Stimulated activated naive CD8-positive, alpha-beta T cell treated with anti-CD3 and anti-CD28 coated beads, Interleukin-15, Interleukin-2, amounts not matched to agents 100 U/mL and 50 U/mL, for 24 hours (primary cell): ENCODE measurements at places on chromosomes 4 and X.

DNA sequence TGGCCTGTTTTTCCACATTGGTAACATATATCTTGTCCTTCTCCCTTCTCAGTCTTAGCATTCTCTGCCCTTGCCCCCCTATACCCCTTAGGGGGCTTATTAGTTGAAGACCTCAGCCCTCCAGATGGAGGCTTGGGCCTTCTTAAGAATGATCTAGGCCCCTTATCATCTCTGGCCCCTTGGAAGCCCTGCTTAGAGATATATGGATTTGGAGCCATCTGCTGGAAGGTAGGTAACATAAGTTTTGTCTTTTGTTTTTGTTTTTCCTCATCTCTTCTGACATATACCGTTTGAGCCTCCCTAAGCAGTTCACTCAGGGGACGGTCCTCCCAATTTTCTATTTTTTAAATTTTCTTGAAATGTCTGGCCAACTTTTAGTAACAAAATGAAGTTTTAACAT lies 48.3 kb upstream of the NAP1L2 start:
- DNase-seq, result no peak

DNA sequence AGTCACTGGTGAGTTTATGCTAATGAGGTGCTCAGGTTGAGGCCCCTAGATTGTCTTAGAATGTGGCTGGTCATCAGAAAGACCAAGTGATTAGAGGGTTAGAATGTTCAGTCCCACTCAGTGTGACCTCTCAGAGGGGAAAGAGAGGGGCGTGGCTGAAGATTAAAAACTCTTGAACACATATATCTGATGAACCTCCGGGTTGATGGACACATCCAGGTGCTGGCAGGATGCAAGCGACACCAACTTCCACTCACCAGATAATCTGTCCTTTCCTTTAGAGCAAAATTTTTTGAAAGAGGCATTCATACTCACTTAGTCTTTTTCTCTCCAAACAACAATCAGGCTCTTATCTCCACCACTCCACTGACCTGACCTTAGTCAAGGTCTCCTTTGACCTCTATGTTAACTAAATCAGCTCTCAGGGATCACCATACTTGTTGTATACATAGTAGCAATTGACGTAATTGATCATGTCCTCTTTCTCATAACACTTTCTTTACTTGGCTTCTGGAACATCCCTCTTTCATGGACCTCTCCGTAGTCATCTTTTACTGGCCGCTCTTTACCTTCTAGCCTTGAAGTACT lies 14.2 kb downstream of the FAM47E start:
- no peak for DNase-seq

DNA sequence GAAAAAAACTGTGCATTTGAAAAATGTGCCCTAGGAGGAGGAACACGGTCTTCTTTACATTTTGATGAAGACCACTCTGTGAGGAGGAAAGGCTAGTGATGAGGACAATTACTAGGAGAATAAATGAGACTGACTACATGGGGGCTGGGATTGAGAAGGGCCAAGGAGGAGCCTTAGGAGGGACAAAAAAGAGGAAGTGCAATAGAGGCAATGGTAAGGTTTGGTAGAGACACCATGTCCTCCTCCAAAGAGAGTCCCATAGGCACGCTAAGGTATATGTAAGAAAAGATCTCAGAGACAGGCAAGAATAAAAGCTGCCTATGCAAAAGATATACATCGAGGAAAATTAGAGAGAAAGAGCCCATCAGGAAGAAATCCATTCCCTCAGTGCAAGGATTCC lies 336.5 kb upstream of the SFRP2 start:
- DNase-seq, result no peak

GRCh38 chrX:140817943-140818342 lies 108.4 kb downstream of the LINC00632 start:
- no peak for DNase-seq

DNA sequence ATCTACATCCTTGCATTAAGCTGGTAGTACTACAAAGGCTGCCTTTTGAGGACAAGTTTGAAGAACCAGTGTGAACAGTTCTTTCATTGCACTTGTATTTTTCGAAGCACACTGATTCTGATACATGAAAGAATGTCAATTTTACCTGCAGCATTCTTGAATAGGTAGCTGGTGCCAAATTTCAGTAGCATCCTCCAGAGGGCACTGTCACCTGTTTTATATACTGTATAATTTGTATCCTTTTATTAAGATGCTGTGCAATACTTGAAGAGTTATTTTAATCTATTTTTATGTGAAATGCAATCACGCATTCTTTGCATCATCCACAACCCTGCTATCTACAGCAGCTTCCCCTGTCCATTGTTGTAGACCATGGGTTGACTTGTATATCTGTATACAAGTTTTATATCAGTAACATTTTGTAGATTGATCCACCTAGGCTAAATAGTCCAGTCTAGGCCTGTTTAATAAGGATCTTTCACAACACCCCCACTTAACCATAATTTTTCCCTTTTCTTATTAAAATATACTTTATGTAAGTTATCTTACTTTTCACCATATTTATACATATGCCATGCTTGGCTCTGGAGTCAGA lies 325.7 kb downstream of the PCDH7 start:
- no peak for DNase-seq

- peak; percentile 7 for DNase-seq
Observed at GRCh38 chrX:123731987-123732669, 724 bp downstream of the THOC2 start.

GRCh38 chr4:102843273-102843672 lies 15.9 kb upstream of the UBE2D3 start:
- DNase-seq, result no peak

DNA sequence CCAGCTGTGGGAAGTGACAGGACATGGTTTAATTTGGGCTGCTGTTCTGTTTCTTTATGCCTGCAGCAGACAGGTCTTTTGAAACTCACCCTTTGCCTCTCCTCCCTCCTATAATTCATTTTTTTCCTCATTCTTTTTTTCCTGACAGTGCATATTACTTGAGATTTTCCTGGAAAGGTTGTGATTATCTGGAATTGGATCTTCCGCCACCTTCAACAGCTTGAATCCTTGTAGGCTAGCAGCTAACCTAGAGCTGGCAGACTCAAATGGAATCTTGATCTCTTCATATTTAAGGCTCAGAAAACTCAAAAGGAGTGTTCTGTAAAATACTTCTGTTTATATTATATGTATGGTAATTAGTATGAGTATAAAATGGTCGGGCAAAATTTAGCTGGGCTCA lies 49.3 kb upstream of the CLCN4 start:
- DNase-seq, result no peak

GRCh38 chrX:71225009-71225408 lies 2.0 kb downstream of the GJB1 start:
- no peak for DNase-seq

- no peak for DNase-seq
Observed at GRCh38 chr4:111519683-111520082, 625.6 kb upstream of the FAM241A start.

GRCh38 chr4:100786481-100786880 lies 268.7 kb upstream of the EMCN start:
- DNase-seq, result no peak

DNA sequence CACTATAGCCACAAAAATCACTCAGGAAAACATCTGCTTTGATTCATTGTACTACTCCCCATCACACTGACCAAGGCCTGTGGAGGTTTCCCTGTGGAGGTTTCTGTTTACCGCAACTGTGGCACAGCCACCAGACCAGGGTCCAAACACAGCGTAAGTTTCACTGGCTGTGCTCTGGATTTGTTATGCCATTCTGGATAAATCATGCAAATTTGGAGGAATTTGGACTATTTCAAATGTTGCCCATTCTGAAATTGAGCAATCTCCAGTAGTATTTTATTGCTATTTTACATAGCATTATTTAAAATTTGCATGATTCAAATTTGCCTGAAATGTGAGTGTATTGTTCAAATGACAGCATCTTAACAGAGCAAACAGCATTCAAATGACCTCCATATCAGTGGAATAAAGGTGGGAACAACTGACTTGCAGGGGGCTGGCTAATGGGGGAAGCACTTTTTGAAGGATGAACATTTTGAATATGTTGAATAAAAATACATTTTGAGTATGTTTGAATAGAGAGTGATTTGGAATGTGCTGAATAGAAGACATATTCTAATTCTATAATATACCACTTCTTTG lies 66.1 kb upstream of the ACSL1 start:
- DNase-seq, result no peak

- DNase-seq, result no peak
Observed at GRCh38 chr4:145177906-145178538, 2.4 kb downstream of the OTUD4 start.

DNA sequence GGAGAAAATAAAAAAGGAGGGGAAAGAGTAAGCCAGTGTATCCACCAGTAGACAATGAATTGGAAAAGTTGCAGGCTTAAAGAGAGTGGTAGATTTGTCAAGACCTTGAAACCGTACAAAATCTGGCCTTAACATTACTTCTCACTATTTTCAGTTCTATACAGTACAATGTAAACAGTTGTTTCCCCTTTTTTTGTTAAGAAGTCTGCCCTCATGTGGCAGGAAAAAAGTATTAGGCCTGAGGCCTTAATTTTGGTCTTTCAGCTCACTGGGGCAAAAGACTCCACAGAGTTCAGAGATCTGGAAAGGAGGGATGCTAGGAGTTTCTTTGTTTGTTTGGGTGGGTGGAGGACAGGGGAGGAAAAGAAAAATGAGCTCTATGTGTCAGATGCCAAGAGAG lies 92.8 kb upstream of the CCDC160 start:
- DNase-seq, result no peak

DNA sequence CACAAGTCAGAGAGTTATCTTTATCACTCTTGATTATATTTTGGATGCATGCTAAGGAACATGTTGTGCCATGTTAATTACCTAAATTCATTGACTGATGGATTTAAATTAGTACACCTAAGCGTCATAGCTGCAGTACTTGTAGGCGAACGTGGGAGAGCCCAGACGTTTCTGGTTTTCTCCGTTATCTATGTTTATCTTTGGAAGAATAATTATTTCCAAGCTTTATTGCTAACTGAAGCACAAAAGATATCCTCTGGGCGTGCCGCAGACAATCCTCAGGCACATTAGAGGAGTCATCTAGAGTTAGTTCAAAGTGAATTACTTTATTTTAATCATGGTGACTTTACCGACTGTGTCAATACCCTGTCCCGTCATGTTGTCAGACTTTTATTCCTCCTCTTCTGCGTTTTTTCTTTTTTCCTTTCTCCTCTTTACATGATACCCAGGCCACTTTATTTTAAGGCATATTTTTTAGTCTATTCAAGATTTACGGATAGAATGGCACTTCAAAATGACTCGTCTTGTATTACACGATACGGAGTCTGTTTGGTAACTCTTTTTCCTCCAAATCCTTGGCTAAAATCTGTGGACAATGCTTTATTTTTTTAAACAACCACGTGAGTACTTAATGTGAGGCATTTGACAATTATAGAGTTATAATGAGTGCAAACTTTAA lies 632.0 kb upstream of the TENM3 start:
- DNase-seq, result no peak

DNA sequence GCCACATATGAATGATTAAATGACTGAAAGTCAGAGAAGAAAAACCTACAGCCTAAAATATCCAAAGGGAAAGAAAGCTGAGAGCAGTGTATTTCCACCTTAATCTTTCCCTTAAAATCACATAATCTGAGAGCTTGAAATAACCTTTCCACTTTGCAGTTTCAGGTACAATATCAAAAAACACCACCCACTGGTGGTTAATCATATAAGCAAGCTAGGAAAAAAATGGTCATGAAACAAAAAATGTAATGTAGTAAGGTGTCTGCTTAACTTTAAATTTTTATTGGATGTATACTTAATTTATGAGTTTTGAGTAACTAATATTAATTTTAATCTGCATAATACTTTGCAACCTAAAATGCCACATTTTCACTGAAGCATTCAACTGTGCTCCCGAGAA lies 3.2 kb downstream of the PRDM5 start:
- no peak for DNase-seq

DNA sequence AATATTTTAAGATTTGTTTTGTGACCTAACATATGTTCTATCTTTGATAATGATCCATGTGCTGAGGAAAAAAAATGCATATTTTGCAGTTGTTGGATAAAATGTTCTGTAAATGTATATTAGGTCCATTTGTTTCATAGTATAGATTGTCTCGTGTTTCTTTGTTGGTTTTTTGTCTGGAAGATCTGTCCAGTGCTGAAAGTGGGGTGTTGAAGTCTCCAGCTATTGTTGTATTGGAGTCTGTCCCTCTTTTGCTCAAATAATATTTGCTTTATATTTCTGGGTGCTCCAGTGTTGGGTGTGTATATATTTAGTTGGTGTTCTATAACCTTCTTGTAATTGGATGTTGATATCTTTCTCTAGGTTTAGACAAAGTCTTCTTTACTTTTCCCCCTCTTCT lies 53.2 kb upstream of the FRMPD3 start:
- no peak for DNase-seq

DNA sequence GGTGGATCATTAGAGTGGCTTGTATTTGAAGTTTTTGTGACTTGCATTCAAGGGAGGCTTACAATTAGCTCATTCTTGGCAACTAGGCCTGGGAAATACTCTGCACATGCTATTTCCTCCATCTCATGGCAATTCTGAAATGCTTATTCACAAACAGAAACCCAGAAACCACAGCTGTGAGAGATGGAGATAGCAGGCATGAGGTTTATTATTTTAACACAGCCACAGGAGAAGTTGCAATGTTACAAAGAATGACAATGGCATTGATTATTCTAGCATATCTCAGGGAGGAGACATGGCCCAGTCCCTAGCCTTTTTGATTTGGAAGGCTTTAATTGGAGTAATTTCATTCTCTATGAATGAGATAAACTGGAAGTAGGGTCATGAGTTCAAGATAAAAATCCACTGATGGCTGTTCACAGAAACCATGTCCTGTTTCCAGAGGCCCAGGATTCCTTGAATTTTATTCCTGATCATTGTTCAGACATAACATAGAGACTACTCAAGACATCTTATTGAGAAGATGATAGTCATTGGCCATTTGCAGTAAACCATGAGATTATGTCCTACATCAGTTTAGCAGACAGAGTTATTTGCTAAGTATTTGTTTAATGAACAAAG lies 123.9 kb downstream of the MID1 start:
- DNase-seq, result no peak

DNA sequence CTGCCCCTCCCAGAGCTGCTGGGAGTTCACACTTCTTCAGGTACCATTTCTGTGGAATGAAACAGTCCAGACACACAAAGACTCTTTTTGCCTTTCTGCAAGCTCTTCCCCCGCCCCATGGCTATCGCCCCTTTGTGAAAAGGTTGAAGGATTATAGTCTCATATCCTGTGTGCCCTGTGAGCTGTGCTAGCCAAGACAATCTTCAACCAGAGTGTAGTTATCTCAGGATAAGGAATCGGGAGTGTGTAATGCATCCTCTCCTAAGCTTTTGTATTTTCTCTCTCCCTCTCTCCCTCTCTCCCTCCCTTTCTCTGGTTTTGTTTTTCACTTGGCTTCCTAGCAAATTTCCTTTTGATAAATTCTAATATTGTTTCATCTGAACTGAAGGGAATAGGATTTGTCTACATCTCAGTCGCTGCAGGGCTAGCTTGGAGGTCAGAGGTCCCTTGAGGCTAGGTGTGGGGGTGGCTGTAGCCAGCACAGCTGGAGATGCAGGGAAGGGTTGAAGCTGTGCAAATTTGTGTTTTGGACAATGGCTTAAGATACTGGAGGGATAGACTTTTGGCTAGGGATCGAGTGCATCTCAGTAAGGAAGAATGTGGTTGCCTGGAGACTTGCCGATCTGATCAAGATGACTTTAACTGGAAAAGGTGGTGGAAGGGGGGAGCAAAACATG lies 74.6 kb upstream of the NALF2 start:
- DNase-seq, result no peak

GRCh38 chr4:106365613-106366012 lies 3.0 kb downstream of the GIMD1 start:
- no peak for DNase-seq
